Fibroblast of upper back skin (primary cell): ENCODE measurements at places on chromosomes 4 and X.
A peak's percentile ranks its signal among the peaks of the same experiment; 100 is the strongest.

DNA sequence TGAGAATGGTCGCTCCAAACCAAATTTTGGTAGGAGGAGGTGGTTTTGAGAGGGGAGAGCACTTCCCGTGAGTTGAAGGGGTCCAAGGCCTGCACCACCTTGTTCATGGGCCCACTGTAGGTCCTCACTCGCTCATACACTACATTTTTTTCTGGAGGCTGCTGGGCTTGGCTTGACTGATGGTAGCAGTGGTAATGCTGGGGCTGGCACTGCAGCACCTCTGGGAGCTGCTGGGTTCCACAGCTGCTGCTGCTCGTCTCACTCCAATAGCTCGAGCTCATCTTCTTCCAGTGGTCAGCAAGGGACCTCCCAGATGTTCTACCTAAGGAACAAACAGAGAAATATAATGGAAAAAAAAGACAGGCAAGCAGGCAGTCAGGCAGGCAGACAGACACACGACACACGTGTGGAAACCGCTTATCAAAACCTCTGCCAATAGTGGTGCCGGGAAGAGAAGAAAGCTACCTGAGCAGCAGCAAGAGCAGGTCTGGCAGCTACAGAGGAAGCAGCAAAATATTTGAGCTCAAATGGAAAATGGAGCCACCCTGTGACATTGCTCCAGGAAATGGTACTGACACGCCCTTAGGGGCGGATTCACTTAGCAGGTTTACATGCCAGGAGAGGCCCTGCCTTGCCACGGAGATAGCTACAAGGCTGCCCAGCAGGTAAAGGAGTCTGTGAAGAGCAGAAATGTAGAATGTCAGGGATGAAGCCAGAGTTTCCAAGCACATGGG, at the start of gene POF1B:
Gene POF1B (minus strand): TSS at position 492 of the 734 bp plus-strand sequence. CDS start 211 bp downstream, at position 281.
- DNase-seq = no peak

- no peak for DNase-seq
These were observed 103.0 kb downstream of the SNCA start for GRCh38 chr4:89733946-89734345.

DNA sequence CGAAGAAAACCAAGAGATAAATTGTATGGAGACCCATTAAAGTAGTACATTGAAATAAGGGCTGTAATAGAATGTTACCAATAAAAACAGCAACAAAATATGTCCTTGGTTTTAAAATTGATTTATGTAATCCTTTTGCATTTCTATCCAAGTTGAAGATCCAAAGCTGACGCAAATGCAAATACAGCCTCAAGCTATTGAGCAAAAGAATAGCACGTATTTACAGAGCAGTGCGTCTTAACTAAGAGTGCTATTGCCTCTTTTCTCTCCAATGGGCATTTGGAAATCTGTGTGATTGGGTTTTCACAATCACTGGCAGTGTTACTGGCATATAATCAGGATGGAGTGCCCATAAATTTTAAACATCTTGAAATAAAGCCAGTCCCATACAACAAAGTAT, 417.4 kb downstream of the TLL1 start:
- DNase-seq = no peak

- DNase-seq = peak; percentile 37
These were observed 172.1 kb downstream of the PRKX start for GRCh38 chrX:3541336-3541735.

GRCh38 chrX:20498851-20499635, 232.3 kb upstream of the RPS6KA3 start:
- DNase-seq = peak; percentile 52

- DNase-seq = no peak
These were observed 4.2 kb downstream of the TCEAL6 start for GRCh38 chrX:102138064-102138463.

GRCh38 chr4:142373610-142374009, 472.5 kb downstream of the INPP4B start:
- DNase-seq = no peak

- peak; percentile 41 for DNase-seq
These were observed 212.7 kb upstream of the BCOR start for GRCh38 chrX:40310447-40310846.

GRCh38 chrX:27591938-27592337, 1.8 kb downstream of the DCAF8L2 start:
- no peak for DNase-seq

- peak; percentile 25 for DNase-seq
These were observed 941 bp downstream of the CCKAR start for GRCh38 chr4:26489101-26489985.
